T-helper 2 cell (primary cell): ENCODE measurements at places on chromosomes 13 and 19.
A peak's percentile ranks its signal among the peaks of the same experiment; 100 is the strongest.

GRCh38 chr13:30120133-30120822, 187.1 kb downstream of the KATNAL1 start:
- DNase-seq: no peak

GRCh38 chr19:54439174-54439851, 9.7 kb upstream of the LENG8 start:
- DNase-seq: no peak

DNA sequence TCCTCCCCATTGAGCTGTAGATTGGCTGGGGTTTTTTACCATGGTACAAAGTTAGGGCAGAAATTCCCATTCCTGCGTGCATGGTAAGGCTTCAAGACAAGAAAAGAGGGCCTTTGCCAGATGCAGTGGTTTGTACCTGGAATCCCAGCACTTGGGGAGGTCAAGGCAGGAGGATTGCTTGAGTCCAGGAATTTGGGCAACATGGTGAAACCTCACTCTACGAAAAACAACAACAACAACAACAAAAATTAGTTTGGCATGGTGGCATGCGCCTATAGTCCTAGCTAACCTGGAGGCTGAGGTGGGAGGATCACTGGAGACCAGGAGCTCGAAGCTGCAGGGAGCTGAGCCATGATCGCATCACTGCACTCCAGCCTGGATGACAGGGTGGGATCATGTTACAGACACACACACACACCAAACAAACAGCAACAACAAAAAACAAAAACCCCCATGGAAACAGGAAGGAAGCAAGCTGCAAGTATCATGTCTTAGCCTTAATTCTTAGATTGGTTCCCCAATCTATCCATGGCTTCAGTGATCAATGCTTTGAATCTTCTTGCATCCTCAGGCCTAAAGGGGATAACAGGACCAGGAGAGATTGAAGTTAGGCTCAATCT, 5.5 kb upstream of the WTIP start:
- no peak for DNase-seq

DNA sequence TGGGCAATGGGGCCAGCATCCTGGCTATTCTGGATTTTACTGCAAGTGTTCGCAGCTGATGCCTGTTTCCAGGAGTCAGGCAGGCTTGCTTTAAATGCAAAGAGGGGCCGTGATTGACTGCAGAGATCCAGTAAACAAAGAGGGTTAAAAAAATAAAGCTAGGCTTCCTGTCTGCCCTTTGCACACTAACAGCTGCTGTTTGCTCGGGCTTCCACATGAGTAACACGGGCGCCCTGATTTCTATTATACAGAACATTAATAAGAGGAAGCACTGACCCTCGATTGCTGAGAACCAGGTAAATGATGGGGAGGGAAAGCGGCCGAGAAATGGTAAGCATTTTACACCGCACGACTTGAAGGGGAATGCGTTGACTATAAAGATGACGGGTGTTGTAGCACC, 254.2 kb upstream of the ZNF507 start:
- DNase-seq: no peak

- no peak for DNase-seq
These were observed 7.7 kb downstream of the A1BG start for GRCh38 chr19:58345558-58345957.

DNA sequence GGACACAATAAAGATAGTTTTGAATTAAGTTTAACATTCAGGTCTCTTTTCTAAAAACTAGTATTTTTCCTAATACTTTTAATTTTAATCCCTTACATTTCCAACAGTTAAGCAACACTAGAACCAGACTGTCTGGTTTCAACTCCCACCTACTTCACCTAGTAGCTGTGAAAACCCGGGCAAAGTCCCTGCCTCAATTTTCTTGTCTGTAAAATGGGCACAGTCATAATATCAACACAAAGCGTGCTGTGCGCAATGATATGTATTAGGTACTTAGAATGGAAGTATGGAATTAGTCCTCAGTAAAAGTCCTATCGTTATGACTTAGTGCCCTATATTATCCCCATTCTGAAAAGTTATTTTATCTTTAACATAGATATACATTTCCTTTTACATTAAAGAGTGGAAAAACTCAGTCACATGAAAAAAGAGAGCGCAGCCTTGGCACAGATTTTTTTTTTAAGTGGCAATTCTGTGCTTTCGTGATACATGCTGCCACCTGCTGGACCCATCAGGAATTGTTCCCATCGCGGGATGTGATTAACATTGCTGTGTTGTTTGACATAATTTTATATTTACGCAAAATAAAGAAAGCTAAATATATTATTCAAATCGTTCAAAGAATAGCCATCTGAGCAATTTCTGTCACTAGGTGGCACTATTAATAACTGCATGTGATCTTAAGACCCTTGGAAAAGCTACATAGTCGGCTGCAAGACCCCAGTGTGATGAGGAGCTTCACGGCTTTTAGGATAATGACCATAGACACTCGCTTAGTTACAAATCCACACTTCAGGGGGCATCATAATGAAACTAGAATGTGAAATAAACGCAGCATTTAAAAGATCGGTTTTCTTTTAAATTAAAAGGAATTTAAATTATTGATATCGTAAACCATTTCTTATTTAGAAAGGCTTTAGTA, 59.9 kb downstream of the LIG4 start:
- no peak for DNase-seq

DNA sequence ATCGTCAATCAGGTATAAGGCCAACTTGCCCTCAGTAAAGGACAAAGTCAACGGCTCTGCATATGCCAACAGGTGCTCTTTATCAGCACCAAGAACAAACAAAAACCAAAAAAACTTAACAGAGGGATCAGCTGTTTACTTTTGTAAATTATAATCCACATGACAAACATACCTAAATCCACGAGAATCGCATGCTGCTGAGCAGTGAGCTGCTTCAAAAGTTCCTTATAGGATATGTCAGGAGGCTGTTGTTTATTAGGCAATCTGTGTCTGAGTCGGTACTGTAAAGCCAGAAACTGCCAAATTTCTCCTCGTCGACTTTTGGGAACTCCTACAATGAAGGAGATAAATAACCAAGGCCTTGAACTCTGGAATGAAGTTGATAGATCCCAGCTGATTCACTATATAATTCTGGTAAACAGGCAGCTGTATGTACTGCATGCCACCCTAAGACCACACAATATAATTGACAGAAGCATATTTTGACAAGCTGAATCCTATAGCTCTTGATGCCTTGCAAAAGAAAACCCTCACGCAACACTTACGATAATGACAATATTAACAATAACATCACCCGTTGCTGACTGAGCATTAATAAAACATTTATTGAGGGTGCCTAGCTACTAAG, 179.8 kb downstream of the TBC1D4 start:
- no peak for DNase-seq

DNA sequence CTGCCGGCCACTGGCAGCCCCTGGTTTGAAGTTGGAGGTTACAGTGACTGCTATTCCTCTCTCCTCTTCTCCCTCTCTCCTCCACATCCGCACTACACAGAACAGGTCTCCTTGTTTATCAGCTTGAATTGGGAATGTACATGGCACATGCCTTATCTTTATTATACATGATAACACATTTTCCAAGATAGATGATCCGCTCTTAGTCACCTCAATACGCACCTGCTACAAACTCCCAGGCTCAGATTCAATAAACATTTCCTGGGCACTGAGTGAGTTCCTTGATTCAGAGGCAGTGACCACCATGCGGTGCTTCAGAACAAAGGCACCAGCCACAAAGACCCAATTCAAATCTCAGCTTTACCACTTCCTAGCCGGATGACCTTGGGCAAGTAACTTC, 227.7 kb downstream of the TSHZ3 start:
- no peak for DNase-seq

DNA sequence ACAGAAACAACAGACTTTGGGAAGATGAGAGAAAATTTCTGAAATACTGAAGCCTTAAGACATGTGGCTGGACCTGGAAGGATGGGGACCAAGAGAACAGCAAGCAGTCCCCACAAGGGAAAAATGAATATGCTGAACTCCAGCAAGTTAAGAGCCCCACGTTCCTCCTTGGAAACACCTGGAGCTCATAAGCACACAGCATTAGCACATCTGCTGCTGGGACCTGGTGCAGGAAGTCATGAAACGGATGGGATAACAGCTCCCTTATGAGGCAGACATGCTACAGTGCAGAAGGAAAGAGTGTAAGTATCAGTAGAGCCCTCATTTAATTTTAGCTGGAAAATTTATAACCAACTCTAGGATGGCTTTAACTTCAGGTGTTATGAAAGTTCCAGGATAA, 67.3 kb downstream of the SLC15A1 start:
- no peak for DNase-seq

DNA sequence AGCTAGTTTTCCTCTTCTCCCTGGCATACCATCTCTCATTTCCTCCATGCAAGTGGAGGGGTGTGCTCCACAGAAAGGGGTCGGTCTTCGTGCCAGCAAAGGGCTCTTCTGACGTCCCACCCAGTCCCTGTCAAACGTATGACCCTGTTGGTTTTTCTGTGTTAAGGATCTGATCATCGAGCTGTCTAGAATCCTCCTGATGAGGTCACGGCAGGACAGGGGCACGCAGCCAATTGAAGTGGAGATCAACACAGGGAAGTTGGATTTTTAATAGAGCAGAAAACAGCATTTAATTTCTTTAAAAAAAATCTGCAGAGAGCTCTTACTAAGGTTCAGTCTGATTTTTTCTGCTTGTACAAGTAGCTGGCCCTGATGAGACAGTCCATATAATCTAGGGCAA, 339.4 kb downstream of the TEX29 start:
- no peak for DNase-seq

- no peak for DNase-seq
These were observed 29.1 kb upstream of the HOMER3 start for GRCh38 chr19:18969931-18970659.

- DNase-seq: no peak
These were observed 32.2 kb upstream of the FBL start for GRCh38 chr19:39878398-39878797.

- DNase-seq: no peak
These were observed 16.4 kb upstream of the UPF3A start for GRCh38 chr13:114264886-114265611.

DNA sequence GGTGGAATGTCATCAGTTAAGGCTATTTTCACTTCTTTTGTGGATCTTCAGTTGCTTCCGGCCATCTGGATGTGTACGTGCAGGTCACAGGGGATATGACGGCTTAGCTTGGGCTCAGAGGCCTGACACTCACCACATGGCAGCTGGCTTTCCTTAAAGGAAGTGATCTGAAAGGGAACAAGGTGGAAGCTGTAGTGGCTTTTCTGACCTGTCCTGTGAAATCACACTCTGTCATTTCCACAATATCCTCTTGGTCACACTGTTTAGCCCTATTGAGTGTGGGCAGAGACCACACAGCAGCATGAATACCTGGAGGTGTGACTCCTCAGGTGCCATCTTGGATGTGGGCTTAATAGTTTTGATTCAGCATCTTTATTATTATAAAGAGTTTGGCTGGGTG, 4.5 kb upstream of the BAX start:
- DNase-seq: no peak

DNA sequence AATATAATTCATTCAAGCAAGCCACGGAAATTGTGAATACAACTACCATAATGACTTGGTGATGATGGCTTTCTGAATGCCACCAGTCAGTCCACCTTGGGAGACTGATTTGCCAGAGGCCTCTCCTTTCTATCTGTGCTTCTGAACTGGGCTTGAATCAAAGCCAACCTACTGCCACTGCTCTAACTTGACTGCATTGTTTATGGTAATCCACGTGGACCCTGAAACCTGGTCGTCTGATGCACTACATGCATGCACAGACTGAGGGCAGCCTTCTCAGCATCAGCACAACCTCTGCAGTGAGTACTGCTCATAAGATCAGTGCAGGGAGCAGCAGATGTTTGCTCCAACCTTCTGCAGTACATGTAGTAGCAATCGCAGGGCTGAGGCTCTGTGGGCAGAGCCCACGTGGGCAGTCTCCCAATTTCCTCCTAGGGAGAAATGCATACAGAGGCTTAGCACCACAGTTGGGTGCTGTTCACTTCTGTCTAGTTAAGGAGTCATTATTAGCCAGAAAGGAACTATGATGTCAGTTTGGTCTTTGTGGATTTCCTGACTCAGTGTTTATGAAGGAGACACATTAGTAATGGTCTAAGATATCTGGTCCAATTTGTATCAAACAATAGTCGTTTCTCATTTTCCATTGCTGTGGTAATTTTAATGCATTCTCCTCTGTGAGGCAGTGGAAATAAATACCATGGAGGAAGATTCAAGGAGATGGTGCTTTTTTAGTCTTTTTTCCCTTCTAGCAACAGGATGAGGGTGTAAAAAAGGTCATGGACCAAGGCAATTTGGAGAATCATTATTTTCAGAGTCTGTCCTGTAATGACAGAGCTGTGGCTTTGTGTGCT, 82.5 kb downstream of the AKAP11 start:
- peak; percentile 6 for DNase-seq

- no peak for DNase-seq
These were observed 313.4 kb upstream of the DACH1 start for GRCh38 chr13:72180253-72180952.

- no peak for DNase-seq
These were observed 24.2 kb downstream of the RASA3 start for GRCh38 chr13:114108141-114108761.

DNA sequence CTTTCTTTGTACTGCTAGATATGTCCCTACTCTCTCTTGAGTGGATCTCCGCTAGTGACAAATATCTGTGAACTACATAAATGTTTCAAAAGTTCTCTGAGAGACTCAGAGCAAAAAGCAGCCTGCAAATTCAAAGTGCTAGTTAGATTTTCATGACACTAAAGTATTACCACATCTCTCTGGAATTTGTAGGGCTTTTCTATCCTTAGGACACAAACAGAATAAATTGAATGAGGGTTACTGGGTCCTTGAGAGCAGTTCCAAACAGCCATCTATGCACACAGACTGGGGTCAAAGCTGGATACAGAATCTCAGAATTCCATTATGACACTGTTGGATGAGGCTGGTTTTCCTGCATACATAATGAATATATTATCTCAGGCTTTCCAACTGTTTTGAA, 953.2 kb downstream of the DIAPH3 start:
- DNase-seq: no peak

DNA sequence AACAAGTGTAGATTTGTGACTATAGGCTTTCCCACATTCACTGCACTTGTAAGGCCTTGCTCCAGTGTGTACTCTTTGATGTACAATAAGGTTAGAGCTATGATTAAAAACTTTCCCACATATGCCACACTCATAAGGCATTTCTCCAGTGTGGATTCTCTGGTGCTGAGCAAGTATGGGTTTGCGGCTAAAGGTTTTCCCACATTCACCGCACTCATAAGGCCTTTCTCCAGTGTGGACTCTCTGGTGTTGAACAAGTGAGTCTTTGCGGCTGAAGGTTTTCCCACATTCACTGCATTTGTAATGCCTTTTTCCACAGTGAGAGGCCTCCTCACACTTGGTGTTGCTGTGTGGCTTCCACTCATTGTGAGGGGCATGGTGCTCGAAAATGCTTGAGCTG, 3.7 kb downstream of the ZNF772 start:
- DNase-seq: no peak

- DNase-seq: no peak
These were observed 349.5 kb upstream of the MIR17HG start for GRCh38 chr13:90997951-90998350.
